GM06990 (cell line): ENCODE measurements at places on chromosomes 16 and 17.

GRCh38 chr17:40344421-40345160, 19.9 kb downstream of the GJD3 start:
- DNase-seq: no peak

GRCh38 chr16:28915181-28915580, 9.9 kb downstream of the RABEP2 start:
- DNase-seq: no peak

DNA sequence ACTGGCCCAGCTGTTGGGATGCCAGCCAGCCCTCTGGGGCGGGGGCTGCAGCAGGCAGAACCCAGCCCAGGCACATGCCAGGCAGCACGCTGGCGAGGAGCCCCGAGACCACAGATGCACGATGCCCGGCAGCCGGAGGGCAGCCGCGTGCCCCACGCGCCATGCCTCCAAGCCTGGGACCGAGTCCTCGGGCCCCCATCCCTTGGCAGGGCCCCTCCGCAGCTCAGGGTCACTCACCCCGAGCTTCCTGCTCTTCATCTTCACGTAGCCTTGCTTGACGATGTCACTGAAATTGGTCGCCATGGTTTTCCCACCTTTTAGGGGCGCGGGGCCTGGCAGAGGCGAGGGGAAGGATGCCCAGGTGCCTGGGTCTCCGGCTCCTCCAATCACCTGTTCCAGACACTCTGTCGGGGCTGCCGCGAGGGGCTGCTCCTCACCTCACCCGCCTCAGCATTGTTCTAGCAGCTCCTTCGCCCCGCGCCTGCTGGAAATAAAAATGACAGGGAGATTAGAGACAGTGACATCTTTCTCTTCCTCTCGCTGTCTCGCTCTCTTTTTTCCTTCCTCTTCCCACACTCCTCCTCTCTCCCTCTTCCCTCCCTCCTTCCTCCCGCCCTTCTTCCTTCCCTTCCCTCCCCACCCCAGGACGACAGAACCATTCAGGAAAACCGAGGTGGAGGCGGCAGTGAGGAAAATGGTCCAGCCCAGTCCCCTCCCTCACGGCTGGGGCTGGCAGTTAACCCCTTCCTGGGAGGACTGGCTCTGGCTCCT, 6.9 kb downstream of the DOK4 start:
- no peak for DNase-seq

- DNase-seq: no peak
Measured at GRCh38 chr17:1351971-1352370, 48.1 kb downstream of the YWHAE start.

GRCh38 chr17:50842506-50843149, 7.2 kb downstream of the WFIKKN2 start:
- DNase-seq: no peak

DNA sequence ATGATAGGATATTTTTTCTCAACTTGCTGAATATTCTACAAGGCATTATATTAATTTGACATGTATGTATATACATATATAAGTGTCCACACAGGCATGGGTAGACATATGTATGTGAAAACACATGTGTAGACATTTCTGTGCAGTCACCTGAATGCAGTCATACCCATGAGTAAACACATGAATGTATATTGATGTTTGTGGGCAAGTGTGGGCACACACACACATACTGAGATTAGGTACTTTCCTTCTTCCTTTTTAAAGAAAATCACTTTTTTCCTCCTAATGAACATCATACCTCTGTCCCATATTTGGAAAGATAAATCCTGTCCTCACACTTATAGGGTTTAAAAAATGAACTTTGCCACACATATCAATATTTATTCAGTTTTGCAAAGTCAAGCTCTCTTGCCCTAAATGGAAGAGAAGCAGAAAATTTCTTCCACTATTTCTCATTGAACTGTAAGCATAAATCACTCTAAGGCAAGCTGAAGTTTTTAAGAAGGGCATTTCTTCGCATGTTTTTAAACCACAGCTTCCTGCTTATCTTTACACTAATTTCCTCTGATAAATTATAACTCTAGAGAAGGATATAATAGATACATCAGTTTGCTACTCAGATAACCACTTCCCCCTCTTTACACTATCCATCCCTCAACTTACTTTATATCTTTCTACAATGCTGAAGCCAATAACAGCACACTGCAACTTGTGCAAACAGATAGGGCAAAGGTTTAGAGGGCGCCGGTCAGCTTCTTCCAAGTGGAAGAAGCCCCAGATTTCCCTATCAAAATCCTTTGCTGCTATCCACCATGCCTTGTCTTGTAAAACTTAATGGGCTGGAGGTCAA, 49.6 kb upstream of the LRRC37A3 start:
- no peak for DNase-seq

DNA sequence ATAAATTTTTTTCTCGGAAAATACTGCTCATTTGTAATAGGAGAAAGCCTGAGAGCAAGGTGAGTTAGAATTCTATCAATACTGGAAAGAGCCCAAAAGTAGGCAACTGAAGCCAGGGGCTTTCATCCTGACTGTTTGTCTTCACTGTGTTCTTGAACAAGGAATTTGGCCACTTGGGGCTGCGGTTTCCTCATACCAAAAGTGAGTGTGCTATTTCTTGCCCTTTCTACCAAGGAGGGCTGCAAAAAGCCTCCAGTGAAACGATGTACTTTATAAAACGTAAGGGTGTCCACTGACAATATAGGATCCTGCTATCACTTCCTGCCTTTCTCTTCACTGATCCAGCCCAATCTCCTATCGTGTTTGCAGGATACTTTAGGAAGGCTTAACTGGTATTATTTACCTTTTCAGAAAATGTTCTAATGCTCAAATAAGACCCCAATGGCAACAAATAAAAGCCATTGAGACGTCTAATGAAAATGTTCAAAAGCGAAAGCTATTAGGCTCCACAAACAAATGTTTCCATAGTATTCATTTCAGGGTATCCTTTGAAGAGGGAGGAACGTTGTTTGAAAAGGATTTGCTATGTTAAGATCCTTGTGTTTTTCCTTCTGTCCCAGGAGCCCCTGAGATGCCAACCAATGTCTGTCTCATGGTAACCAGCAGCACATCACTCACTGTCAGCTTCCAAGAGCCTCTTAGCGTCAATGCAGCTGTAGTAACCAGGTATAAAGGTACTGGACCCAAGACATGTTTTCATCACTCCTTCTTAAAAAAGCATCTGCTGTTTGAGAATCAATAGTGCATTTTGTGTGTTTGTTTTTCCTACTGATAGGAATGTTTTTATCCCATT, 219.3 kb upstream of the NOG start:
- no peak for DNase-seq
